H9 (cell line): ENCODE measurements at places on chromosomes 16 and 17. TPM values are rescaled to one million over a fixed set of nuclear protein-coding genes. Genes with fewer than 3 reads are reported as not detected.

- H3K4me3 ChIP-seq = no peak overlapping the region
- H3K36me3 ChIP-seq = peaks cover 3% of the 10 kb centered on the region; the same call in 1 of the 3 replicates
- DNase-seq = no peak
Observed at GRCh38 chr16:80631581-80631980, 90.8 kb downstream of the DYNLRB2 start.

- H3K27ac ChIP-seq = peak overlapping the region; percentile 78
- no peaks in the 10 kb centered on the region for H3K27me3 ChIP-seq
- peaks cover 20% of the 10 kb centered on the region for H3K36me3 ChIP-seq
- peak overlapping the region; percentile 82 for H3K4me3 ChIP-seq
Observed at GRCh38 chr17:4949321-4950074, 1.2 kb upstream of the PFN1 start.

DNA sequence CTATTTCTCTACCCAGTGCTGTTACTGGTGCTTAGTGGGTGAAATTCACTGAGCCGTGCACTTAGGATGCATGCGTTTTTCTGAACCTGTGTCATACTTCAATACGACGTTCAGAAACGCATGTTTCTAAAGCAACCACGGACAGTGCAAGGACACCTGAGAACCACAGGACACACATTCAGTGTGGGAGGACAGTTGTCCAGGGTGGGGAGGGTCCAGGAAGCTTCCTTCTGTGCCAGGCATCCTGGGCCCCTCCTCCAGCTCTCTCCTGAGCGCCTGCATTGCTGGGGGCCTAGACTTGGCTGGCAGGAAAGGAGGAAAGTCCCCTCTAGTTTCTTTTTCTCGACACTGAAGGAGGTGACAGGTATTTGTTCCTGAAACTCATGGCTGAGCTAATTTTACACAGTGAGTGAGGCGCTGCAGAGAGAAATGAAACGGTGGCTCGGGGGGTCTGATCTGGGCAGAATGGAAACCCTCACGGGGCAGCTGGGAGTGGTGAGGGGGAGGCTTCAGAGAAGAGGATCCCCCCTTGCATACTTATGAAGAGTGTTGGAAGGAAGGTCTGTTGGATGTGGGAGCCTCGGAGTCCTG lies 89.9 kb downstream of the IRF8 start:
- H3K27me3 ChIP-seq = no peaks in the 10 kb centered on the region
- H3K4me1 ChIP-seq = no peaks in the 10 kb centered on the region
- DNase-seq = no peak

DNA sequence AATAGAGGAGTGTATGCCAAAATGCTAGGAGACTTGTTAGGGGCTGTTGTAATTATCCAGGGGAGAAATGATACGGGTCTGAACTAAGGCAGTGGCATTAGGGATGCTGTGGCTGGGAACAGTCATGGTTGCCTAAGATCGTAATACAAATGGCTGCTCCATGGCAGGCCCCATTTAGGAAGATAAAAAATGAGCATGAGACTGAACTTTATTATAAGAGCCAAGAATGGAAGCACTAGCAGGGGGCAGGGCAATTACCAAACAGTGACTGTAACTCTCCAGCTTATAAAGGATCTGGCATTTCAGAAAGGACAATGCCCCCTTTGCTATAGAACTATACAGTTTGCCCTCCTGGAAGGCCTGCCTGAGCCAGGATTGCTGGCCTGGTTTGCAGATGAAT lies 503.3 kb upstream of the CDH5 start:
- no peaks in the 10 kb centered on the region for H3K27me3 ChIP-seq
- H3K4me3 ChIP-seq = no peak overlapping the region
- H3K4me1 ChIP-seq = no peaks in the 10 kb centered on the region
- no peak overlapping the region for H3K27ac ChIP-seq
- DNase-seq = no peak

GRCh38 chr17:2396568-2397246 lies 4.2 kb downstream of the MNT start:
- no peak overlapping the region for H3K27ac ChIP-seq
- H3K4me3 ChIP-seq = peak overlapping the region; percentile 96
- H3K4me1 ChIP-seq = peaks cover 11% of the 10 kb centered on the region; the same call in 1 of the 2 replicates
- H3K27me3 ChIP-seq = no peaks in the 10 kb centered on the region
- no peaks in the 10 kb centered on the region for H3K36me3 ChIP-seq
- peak; percentile 99 for DNase-seq

- no peaks in the 10 kb centered on the region for H3K27me3 ChIP-seq
- DNase-seq = no peak
- H3K36me3 ChIP-seq = no peaks in the 10 kb centered on the region
- no peaks in the 10 kb centered on the region for H3K4me1 ChIP-seq
- H3K4me3 ChIP-seq = no peak overlapping the region
- H3K27ac ChIP-seq = no peak overlapping the region
Observed at GRCh38 chr16:47072158-47072557, 71.6 kb downstream of the NETO2 start.

GRCh38 chr17:16155536-16155935 lies 59.8 kb downstream of the NCOR1 start:
- H3K27me3 ChIP-seq = no peaks in the 10 kb centered on the region
- H3K36me3 ChIP-seq = peaks cover 49% of the 10 kb centered on the region
- H3K4me3 ChIP-seq = no peak overlapping the region
- no peak overlapping the region for H3K27ac ChIP-seq

The SLC25A19 gene
- total RNA-seq = 24.2 and 27.2 TPM in 2 replicates

The EDC4 gene
- 99.5 and 106 TPM in 2 replicates for total RNA-seq
